ENCODE measurements at places on chromosomes 4 and X. TPM values are rescaled to one million over a fixed set of nuclear protein-coding genes. Genes with fewer than 3 reads are reported as not detected.

POU3F4 gene
- not detected for total RNA-seq

TBC1D8B gene
- total RNA-seq = 8.9 TPM

PDCL2 gene
- total RNA-seq = not detected

DNA sequence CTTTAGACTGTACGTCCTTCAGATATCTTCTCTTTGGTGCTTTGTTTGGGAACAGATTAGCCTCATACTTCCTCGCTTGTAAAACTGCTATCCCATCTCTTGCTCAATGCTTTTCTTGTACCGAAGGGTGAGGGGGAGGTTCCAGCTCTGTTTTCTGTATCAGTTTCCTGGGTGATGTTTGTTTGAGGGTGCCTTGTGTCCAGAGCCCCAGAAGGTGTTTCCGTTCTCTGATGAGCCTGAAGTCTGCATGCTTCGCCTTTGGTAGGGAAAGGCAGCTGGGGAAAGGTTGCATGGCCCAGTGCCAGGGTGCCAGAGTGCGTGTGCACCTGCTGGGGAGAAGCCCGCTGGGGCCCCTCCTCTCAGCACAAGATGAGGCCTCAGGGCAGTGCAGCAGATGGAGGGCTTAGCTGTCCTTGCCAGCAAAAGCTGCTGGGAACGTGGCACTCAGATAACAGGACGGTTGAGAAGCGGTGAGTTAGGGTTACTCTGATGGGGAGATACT lies 73.7 kb downstream of the TBL1X start:
- no peak for DNase-seq

GRCh38 chr4:95524184-95524583 lies 24.6 kb downstream of the UNC5C start:
- DNase-seq = no peak

DNA sequence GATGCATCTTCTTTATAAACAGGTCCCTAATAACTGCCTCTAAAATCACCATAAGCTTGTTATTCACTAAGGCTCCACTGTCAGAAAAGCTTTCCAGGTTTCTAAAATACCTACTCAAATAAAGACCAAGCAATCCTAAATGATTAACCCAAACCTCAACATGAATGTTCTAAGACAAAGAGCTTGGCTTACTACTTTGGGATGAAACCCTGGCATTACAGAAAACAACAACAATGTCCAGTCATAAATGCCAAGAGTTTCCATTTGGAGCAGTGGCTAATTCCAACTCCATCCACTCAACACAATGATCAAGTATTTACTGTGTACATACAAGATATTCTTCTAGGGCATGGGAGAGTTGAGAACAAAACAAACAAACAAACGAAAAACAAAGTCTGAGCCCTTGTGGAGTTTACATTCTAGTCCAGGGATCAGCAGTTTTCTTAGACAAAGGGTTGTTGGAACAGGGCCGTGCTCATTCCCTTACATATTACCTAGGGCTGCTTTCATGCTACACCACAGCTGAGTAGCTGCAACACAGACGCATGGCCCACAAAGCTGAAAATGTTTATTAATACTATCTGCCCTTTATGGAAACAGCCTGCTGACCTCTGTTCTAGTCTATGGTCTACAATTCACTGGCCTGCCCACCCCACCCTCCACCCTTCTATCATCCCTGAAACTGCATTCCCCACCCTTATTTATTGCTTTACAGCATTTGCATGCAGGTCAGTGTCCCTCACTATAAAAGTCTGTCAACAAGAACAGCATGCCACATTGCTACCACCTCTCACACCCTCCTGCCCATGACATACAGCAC lies 23.7 kb downstream of the ABCG2 start:
- DNase-seq = no peak

- DNase-seq = no peak
Observed at GRCh38 chrX:39445336-39445735, 644.1 kb downstream of the MID1IP1 start.

DNA sequence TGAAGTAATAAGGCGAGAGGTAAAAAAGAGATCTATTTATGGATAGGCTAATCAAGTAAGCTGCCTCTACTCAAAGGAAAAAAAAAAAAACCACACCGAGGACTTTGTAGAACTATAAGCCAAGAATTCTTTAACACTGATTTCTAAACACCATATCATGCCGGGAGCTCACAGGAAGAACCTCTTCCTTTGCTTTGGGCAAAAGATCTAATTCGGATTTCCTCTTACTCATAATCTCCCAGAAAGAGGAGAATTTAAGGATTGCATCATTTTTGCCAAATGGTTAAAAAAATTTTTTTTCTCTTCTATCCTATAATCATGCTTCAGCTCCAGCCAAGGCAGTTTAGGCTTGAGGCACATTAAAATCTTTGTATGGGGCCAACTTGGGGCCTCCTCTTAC lies 95.5 kb downstream of the ZNF827 start:
- DNase-seq = no peak

DNA sequence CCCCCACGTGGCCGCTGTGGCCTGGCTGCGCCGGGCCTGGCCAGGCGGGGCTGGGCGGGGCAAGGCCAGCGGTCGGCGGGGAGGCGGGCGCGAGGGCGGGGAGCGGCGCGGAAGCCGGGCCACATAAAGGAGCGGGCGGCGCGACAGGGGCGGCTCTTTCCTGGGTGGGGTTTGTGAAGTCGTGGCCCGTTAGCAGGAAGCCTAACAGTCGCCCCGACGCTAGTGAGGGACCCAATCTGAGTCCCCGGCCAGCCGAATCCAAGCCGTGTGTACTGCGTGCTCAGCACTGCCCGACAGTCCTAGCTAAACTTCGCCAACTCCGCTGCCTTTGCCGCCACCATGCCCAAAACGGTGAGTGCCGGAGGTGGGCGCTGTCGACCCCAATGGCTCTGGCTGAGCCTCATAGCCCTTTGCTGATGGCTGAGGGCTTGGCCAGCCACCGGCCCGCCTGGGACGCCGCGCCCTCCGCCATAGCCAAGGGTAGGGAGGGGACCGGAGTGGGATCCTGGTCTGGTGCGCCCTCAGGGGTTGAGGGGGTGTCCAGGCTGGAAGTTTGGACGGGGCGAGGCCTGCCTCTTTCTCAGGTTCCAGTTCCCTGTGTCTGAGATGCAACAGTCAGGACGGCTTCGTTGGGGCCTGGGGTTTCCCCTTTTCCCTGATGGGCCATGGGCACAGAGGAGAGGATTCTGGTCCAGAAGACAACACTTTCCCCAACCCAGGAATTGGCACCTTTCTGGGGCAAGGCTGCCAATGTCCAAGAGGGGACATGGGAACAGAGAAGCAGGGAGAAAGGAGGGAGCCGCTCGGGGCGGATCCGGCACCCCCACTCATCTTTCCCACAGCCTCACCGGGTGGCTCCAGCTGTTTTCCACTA lies at the start of gene MSN:
MSN (plus strand) TSS at position 152 of the 874 bp plus-strand sequence; CDS start at position 340, 188 bp downstream.
- DNase-seq = no peak

GRCh38 chrX:17628976-17629375 lies 108.3 kb upstream of the SCML1 start:
- no peak for DNase-seq

- DNase-seq = no peak
Observed at GRCh38 chr4:56880572-56880971, 27.1 kb upstream of the REST start.

GRCh38 chrX:102934624-102935023 lies 2.4 kb upstream of the RAB40AL start:
- DNase-seq = peak; percentile 33

All from Panc1 (cell line).